ENCODE measurements at places on chromosomes 2 and 18.

DNA sequence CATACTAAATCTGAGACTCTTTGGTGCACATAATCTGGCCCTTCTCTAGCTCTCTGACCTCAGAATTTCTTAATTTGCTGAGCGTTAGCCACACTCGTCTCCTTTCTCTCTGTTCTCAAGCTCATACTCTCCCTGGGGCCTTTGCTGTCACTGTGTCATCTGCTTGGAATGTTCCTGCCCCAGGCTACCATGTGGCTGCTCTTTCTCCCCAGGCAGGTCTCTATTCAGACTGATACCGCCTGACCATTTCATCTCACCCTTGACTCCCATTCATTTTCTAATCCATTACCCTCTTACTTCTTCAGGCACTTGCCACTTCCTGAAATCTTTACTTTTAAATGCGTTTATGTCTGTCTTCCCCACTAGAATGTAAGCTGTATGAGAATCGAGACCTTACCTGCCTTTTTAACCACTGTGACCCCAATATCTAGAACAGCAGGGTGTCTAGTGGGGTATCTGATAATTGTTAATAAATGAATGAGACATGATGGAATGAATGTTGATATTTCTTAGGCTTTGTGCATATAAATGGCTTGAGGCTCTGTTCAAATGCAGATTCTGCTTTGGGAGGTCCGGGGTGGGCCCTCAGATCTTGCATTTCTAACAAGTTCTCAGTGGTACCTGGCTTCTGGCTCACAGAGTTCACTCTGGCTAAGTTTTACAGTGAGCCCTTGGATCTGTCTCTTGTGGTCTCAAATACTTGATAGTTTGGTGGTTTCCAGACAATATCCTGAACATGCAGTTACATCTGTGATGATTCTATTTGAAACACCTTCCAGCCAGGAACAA, 89.9 kb upstream of the EPC2 start:
- no peak for DNase-seq

DNA sequence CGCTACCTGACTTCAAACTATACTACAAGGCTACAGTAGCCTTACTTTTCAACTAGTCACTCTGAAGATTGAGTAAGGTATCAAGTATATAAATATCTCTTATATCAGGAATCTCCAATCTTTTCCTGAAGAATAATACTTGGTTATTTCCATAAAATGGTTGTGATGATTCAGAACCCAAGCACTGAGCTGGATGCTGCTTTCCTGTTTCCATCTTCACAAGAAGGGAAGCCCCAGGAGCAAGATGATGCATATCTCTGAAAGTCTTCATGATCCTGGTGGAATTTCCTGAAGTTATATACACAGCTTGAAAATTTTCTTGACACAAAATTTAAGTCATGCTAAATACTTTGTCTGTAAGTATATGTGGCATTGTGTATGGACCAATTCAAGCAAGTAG, 243.9 kb upstream of the TANK start:
- no peak for DNase-seq

DNA sequence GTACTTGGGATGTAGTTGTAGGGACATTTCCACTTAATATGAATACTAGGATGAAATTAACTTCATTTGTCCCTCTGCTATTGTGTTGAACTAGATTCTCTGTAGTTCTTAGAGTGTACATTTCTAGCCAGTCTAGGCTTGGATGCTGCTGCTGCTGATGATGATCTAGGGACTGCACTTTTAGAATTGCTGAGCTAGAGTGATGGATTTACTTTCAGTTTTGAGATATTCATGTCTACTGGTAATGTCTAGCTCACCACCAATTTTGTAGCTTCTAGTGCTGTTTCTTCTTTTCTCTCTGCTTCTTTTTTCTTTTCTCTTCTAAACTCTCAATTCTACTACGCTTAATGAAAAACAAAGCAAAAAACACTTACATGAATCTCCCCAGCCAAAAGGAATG, 49.4 kb downstream of the MRPS9 start:
- no peak for DNase-seq

GRCh38 chr2:121099329-121100290, 185.4 kb downstream of the TFCP2L1 start:
- DNase-seq: no peak

- peak; percentile 97 for DNase-seq
Observed at GRCh38 chr2:99806758-99807157, 316.9 kb upstream of the REV1 start.

- no peak for DNase-seq
Observed at GRCh38 chr2:47519147-47519537, 116.2 kb downstream of the MSH2 start.

All from HS-27A (cell line).